Stimulated activated naive CD4-positive, alpha-beta T cell treated with Interleukin-2 at 50 U/mL for 16 hours (primary cell): ENCODE measurements at places on chromosomes 2 and 18.
A peak's percentile ranks its signal among the peaks of the same experiment; 100 is the strongest.

DNA sequence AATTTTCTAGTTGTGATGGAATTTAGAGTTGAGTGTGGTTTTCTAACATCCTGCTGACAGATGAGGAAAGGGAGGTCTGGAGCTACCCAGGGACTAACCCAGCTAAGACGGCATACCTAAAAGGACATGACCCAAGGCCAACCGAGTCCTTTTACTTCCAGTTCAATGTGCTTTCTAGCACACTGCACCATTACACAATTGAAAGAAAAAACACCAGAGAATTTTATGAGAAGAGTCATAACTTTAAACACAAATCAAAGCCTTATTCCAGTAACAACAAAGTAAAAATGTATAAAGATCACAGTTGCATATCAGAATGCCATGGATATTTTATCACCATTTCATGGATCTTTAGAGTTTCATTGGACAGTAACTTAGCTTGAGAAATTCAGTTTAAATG lies 480.3 kb downstream of the MEIS1 start:
- DNase-seq = no peak

- no peak for DNase-seq
Measured at GRCh38 chr2:203569677-203570316, 34.7 kb upstream of the RAPH1 start.

GRCh38 chr18:5975111-5976002 lies 80.0 kb upstream of the TMEM200C start:
- no peak for DNase-seq

- no peak for DNase-seq
Measured at GRCh38 chr2:23703037-23703582, 223.8 kb downstream of the ATAD2B start.

GRCh38 chr2:118633371-118634018 lies 214.0 kb downstream of the EN1 start:
- no peak for DNase-seq

DNA sequence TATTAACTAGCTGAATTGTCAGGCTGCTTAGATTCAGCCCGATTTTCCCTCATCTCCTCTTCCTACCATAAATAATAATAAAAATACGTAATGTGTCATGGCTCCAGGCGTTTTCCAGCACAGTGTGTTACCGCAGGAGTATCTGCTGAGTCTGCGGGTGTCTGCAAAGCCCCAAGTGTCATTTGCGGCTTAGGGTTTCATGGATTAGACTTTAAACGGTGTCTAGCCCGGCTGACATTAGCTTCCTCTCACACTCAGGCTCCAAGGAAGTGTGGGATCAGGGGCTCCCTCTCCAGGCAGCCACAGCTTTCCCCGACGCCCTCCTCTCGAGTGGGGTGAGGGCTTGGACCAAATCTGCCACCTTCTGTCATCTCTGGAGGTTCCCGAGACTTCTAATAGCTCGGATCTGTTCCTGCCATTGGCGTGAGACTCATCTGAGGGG lies 14.1 kb upstream of the HOXD1 start:
- DNase-seq = no peak

DNA sequence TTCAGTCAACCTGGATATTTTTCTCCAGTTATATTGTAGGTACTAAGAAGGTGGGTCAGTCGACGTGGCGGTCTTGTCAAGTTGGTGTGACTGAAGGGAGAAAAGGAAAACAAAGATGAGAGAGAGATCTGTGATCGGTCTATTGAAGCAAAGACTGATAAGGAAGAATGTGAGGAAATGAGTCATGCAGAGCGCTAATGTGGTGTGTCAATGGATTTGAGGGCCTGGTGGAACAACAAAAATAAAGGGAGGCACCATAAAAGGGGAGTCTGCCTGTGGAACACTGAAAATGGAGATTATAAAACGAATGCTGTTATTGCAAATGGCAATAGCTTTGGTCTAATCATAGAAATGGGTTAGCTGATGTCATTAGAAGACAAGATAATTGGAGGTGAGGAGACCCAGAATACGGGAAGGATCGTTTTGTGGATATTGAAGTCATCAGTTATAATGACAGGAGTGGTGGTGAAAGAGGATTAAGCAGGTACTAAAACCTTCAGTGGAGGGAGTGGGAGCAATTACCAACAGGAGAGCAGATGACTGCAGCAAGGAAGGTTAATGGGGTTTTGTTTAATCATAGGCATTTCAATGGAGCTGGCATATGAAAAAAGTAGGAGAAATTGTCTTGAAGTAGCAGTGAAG lies 599.1 kb upstream of the FSHR start:
- DNase-seq = no peak

GRCh38 chr18:37321582-37322491 lies 243.8 kb downstream of the CELF4 start:
- no peak for DNase-seq

- no peak for DNase-seq
Measured at GRCh38 chr2:44943693-44944101, 2.2 kb downstream of the SIX3 start.

DNA sequence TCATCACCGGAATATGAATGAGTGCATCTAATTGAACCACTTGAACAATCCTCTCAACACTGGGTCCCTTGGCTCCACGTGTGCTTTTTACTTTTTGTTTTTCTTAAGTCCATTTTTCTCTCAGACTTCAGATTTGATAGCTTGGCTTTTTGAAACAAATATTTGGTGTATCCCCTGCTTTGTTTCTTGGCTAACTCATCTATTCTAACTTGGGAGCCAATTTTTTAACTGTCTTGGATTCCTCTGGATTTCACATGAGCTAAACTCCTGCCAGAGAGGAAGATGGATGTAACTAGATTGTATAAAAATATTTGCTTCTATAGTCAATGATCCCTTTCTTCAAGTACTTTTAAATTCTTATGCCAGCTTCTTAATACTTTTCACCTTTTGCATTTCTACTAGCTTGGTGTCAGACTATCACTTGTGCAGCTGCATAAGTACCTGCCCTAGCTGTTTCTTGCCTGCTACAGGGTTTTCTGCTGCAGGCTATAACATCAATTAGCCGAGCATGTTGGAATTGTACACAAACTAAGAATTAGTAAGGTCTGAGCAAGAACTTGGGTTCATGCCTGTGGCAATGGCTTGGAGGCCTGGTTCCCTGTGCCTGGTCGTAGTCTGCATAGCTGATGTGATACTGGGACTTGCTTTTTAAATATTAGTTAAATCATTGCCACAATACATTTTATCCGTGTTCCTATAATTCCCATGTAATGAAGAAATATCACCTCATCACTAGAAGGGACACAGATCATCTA lies 281.5 kb downstream of the EN1 start:
- DNase-seq = no peak

GRCh38 chr18:10441472-10441871 lies 13.0 kb upstream of the APCDD1 start:
- no peak for DNase-seq

DNA sequence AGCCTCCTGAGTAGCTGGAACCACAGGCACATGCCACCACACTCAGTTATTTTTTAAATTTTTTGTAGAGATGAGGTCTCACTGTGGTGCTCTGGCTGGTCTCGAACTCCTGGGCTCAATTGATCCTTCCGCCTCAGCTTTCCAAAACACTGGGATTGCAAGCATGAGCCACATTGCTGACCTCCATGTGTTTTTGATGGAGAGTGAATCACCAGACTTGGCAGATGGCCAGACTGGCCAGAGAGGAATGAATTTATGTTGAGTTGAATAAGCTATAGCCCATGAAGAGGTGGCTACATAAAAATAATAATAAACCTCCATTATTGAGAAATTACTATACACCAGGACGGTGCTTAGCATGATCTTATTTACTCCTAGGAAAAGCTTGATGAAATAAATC lies 91.5 kb downstream of the MREG start:
- DNase-seq = no peak

DNA sequence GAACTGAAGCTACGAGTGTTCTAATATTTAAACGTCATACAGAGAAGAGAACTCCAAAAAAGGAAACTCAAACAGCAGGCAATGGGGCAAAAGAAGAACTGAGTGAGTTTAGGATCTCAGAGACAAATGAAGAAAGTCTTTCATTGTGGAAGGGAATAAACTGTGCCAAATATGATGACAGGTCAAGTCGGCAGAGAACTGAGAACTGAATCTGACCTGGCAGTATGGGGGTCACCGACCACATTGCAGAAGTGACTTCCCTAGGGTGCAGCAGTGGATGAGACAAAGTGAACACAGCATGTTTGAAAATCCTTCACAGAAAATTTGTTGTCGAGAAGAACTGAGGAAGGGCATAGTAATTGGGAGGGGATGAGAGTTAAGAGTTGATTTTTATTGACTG lies 55.9 kb downstream of the TTC21B start:
- DNase-seq = no peak

DNA sequence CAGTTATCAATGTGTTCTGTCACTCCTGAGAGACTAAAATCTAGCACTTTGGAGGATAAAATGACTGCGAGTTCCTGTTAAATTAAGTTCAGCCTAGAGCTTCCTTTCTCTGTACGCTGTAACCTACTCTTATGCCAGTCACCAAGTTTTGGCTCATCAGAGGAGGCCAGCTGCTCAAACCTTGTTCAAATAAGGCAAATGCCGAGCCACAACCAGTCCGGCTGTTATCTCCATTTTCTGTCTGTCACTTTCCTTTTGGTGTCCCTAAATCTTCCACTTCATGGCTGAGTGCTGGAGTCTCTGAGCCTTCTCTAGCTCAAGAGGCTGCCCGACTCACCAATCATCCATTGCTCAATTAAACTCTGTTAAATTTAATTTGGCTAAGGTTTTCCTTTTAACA lies 33.5 kb upstream of the PXDN start:
- DNase-seq = no peak

- no peak for DNase-seq
Measured at GRCh38 chr2:188511346-188511745, 219.7 kb downstream of the GULP1 start.

GRCh38 chr2:238924032-238924431 lies 76.1 kb downstream of the TWIST2 start:
- no peak for DNase-seq

- DNase-seq = peak; percentile 35
Measured at GRCh38 chr2:20326163-20326780, 24.4 kb downstream of the PUM2 start.

DNA sequence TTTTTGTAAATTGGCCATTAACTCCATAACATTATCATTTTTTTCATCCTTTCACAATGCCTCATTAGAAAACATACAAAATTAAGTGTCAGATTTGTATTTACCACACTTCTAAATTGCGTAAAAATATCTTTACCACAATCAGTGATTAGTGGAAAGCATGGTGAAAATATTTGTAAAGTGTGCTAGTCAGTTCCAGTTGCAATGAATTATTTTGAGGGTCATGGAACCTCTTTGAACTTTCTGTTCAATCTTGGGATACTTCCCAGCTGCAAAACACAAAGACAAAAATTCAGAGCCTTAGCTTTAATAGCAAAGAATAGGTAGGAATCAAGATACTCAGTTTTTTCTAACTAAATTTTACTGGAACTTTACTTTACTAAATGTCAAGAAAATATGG lies 4.0 kb upstream of the COL3A1 start:
- no peak for DNase-seq

GRCh38 chr2:30459140-30459539 lies 12.1 kb downstream of the LCLAT1 start:
- no peak for DNase-seq

GRCh38 chr18:48022531-48023329 lies 92.3 kb upstream of the SMAD2 start:
- DNase-seq = no peak
